Kidney (tissue), 22 donors: ENCODE measurements at places on chromosomes 1 and 21. TPM values are rescaled to one million over a fixed set of nuclear protein-coding genes. Genes with fewer than 3 reads are reported as not detected.
A peak's percentile ranks its signal among the peaks of the same experiment; 100 is the strongest.

- DNase-seq, result peak; percentile 41
These were observed 16.6 kb downstream of the TFF3 start for GRCh38 chr21:42298657-42299056.

- DNase-seq, result peak; percentile 53
These were observed 22.7 kb downstream of the PGM1 start for GRCh38 chr1:63615768-63616420.

GRCh38 chr1:244496186-244496585 is 35.1 kb downstream of the CATSPERE start:
- DNase-seq, result no peak

DNA sequence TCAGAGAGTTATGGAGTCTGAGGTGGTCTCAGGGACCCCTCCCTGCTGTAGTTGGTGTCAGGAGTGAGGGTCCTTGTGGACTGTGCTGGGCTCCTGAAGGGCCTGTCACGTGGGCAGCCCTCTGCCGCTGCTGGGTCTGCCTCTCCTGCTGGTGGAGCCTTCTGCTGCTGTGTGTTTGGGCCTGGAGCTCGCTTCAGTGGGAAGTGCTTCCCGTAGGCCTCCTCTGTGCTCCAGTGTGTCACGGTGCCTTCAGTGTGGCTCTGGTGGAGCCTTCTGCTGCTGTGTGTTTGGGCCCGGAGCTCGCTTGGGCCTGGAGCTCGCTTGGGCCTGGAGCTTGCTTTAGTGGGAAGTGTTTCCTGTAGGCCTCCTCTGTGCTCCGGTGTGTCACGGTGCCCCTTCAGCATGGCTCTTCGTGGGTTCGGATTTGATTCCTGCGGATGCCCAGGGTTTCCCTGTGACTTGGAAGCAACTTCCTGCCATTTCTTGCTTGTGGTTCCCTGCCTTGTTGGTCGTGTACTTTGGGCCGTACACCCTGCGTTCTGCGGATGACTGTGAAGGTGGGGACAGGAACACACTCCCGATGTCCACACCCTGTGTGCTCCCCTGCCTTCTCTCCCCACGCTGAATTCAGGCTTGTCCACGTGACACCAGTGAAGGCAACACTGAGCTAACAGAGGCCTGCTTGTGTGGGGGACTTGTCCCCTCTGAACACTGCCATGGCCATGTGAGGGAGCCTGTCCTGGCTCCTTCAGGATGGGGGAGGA is 19.5 kb downstream of the C1orf174 start:
- peak; percentile 61 for DNase-seq

- DNase-seq, result no peak
These were observed 19.9 kb downstream of the SLC19A1 start for GRCh38 chr21:45522381-45522780.

- DNase-seq, result no peak
These were observed 4.5 kb downstream of the AJAP1 start for GRCh38 chr1:4658643-4659628.

DNA sequence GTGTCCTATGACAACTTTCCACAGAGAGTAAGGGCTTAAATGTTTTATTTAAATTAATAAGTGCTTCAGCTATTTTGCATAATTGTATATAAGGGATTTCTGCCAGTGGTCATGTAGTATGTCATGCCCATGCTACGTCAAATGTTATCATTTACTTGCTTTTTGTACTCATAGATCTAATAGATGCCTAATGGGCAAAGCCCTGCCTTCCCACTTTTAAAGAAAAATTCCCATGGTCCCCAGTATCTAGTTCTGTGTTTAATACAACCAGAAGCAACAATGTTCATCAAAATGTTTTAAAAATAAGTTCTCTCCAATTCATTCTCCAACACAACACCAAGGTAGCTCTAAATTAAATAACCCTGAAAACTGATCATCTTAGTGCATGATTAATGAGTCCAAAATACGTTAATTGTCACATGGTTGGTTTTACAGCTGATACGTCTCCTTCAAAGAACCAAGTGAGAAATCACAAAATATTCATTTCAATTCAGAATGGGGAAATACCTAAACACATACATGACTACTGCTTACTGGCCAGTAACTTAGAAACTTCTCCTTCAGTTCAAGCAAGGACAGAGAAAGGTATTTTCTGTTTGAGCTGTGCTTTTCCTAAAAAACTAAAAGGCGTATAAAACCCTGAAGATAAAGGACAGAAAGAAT is 49.1 kb upstream of the SDC3 start:
- DNase-seq, result no peak

DNA sequence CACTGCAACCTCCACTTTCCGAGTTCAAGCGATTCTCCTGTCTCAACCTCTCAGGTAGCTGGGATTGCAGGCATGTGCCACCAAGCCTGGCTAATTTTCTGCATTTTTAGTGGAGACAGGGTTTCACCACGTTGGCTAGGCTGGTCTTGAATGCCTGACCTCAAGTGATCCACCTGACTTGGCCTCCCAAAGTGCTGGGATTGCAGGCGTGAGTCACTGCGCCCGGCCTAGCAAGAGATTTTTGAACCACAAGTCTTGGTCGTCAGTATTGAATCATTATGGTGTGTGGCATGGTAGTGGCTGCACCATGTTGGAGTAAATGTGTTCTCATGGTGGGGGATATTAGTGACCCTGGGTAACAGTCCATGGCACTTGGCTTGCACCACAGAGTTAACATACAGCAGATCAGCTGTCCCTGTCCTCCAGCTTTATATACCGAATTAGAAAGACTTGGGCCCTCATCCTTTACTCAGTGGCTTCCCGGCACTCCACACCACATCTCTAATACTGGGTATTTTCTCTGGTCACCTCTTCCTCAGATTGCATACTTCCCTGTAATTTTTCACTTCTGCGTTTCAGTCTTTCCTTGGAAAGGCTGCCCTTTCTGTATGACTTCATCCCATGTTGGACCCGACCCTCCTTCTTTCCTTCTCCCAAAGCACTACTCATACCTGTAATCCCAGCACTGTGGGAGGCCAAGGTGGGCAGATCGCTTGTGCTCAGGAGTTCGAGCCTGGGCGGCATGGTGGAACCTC is 25.1 kb downstream of the AK4 start:
- DNase-seq, result no peak

DNA sequence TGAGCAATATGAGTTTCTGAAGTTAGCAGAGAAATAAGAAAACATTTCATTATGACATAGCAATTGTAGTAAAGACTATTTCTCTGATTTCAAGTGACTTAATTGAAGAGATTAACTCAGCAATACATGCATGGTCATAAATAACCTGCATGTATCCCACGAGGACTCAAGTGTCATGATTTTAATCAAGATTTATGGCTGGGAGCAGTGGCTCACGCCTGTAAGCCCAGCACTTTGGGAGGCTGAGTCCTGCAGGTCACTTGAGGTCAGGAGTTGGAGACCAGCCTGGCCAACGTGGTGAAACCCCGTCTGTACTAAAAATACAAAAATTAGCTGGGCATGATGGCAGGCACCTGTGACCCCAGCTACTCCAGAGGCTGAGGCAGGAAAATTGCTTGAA is 311.9 kb upstream of the PLD5 start:
- no peak for DNase-seq

DNA sequence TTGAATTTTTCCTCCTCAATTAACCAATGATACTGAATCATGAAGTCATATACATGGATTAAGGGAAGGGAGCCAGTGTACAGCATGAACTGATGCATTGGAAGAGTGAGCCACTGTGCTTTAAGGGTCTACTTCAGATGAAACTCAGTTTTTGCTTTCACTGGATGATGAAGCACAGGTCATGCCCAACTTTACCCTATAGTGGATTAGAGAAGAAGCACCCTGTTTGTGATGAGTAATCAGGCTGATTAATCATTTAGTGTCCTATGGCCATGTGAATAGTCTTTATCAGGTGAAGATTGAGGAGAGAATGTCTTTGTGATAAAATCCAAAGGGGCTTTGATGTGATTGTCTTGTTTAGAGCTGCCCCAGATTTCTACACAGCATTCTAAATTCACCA is 24.7 kb upstream of the LAMC1 start:
- DNase-seq, result no peak

- no peak for DNase-seq
These were observed 70.1 kb downstream of the DNTTIP2 start for GRCh38 chr1:93808871-93809270.

DNA sequence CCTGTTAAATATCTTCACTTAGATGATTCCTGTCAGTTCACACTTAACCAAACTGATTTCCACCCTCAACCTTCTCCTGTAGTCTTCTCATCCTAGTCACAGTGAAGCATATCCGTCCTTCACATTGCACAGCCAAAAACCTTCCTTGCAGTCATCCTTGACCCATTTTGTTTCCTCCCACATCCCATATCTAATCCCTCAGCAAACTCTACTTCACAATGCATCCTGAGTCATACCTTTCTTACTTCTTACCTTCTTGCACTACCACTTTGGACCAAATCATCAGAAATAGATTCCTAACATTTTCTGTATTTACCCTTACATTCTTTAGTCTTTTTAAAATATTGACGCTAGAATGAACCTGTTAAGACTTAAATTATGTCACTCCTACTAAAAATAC is 86.9 kb downstream of the OLFML2B start:
- DNase-seq, result no peak

GRCh38 chr1:77664939-77665516 is 17.4 kb downstream of the ZZZ3 start:
- DNase-seq, result no peak

DNA sequence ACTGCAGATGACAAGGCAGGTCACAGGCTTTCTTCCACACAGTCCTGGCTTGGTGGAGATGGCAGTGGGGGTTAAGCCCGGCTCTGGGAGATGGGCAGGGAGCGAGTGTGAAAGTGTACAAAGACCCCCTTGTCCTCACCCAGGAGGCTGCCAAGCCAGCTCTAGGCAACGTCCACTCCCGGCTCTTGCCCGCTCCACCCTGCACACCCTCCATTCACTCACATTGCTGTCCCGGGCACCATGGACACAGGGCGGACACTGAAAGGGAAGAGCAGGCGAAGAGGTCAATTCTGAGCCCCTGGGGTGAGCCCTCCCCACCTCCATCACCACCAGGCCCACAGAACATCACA is 8.9 kb downstream of the COL16A1 start:
- DNase-seq, result no peak

DNA sequence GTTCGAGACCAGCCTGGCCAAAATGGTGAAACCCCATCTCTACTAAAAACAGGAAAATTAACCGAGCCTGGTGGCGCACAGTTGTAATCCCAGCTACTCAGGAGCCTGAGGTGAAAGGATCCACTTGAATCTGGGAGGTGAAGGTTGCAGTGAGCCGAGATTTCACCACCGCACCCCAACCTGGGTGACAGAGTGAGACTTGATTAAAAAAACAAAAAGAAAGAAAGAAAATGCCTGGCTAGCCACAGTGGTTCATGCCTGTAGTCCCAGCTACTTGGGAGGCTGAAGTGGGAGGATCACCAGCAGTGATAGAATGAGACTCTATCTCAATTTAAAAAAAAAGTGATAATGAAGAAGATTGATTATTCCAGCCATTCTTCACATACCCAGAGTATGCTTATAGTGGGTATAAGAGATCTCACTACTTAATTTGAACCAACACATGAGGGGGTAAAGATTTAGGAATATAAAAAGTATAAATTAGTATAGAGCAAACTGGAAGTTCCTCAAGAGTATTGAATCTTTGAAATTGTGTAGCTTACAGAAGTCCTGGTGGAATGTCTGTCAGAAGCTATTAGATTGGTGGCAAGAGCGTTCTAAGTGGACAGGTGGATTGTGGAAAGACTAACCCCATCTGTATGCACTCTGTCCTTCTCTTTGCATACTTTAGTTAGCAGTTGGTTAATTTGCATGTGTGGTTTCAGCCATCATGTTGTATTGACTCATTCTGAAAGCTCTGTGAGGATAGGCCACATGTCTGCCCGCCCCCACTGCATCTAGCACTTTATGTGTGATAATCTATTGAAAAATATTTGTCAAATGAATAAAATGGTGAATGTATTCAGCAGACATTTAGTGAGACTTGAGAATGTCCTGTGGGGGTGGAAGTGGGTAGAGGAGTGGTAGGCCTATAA is 25.0 kb downstream of the RLF start:
- no peak for DNase-seq

DNA sequence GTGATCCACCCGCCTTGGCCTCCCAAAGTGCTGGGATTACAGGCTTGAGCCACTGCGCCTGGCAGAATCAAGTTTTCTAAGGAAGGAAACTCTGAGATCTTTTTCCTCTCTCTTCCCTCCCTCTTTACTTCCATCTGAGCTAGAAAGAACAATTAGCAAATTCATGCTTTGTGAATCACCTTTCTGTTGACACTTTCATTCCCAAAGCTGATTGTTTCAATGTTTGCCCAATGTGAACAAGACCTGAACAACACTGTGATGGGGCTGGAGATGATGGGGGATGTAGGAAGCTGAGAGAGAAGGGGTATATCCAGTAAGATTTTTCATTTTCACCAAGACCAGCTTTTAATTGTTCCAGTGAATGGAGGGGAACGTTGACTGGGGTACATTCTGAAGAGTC is 5.7 kb upstream of the TENT5B start:
- DNase-seq, result no peak

GRCh38 chr1:147052143-147052542 is 114.0 kb downstream of the NBPF12 start:
- DNase-seq, result no peak

GRCh38 chr1:16967095-16967575 is 13.3 kb downstream of the MFAP2 start:
- no peak for DNase-seq

- DNase-seq, result peak; percentile 90
These were observed 40.2 kb downstream of the HSPG2 start for GRCh38 chr1:21896652-21897532.

DNA sequence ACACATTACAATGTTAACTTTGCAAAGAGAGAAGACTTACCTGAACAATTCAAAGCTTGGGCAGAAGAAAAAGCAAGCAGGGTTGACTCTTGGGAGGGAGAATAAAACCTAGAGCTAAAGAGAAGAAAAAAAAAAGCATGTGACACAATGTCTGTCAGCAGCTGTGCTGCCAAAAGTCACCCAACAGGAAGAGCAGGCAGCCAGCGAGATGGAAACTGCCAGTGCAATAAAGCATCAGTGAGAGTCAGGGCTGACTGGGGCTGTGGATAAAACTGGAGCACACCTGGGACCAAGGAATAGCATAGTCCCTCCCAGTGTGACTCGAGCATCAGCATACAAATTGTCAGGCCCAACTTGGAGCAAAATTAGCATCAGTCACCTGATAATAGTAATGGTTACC is 65.0 kb upstream of the SLC22A15 start:
- peak; percentile 52 for DNase-seq

- no peak for DNase-seq
These were observed 19.6 kb downstream of the SKI start for GRCh38 chr1:2247760-2248126.

- DNase-seq, result no peak
These were observed 28.9 kb upstream of the APP start for GRCh38 chr21:26199456-26199855.

Gene SPATA1
- total RNA-seq, result 2.5 TPM

Gene TRIM58
- 0.50 TPM for total RNA-seq

Gene SH3BGR
- 4.0 TPM for total RNA-seq

Gene SPATA45
- 0.57 TPM for total RNA-seq

Gene S100A12
- 1.3 TPM for total RNA-seq

Gene CD53
- 70.9 TPM for total RNA-seq

Gene SPRR5
- total RNA-seq, result not detected

Gene CSF3R
- 13.3 TPM for total RNA-seq

Gene TYW3
- 17.1 TPM for total RNA-seq

Gene KRTAP27-1
- not detected for total RNA-seq

Gene ADGRL4
- total RNA-seq, result 43.0 TPM

Gene CELSR2
- total RNA-seq, result 65.6 TPM

Gene GJA9
- not detected for total RNA-seq

Gene BARHL2
- total RNA-seq, result not detected
